ENCODE measurements at places on chromosomes 4 and X.

DNA sequence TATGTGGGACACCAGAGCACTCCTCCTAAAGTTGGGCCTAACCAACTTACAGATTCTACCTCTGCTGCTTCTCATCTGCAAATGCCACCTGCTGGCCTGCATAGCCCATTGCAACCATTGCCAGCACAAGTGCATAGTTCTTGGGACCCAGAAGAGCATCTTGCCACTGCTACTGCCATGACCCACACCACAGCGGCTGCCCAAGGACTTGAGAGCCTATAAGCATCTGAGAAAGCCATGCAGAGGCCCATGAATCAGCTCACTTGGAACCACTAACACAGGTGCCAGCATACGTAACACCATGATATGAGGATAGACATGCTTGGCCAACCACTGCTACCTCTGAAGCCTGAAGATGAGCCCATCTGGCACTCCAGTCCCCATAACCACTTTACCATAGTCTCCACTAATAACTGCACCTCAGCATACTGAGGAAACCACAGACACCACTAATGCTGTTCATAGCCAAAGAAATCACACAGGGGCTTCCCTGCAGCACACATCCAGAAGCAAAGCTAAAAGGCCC, 258.1 kb upstream of the AGTR2 start:
- H3K4me3 ChIP-seq = no peak overlapping the region
- DNase-seq = no peak
- no peak overlapping the region for H3K27ac ChIP-seq
- H3K36me3 ChIP-seq = no peaks in the 10 kb centered on the region

DNA sequence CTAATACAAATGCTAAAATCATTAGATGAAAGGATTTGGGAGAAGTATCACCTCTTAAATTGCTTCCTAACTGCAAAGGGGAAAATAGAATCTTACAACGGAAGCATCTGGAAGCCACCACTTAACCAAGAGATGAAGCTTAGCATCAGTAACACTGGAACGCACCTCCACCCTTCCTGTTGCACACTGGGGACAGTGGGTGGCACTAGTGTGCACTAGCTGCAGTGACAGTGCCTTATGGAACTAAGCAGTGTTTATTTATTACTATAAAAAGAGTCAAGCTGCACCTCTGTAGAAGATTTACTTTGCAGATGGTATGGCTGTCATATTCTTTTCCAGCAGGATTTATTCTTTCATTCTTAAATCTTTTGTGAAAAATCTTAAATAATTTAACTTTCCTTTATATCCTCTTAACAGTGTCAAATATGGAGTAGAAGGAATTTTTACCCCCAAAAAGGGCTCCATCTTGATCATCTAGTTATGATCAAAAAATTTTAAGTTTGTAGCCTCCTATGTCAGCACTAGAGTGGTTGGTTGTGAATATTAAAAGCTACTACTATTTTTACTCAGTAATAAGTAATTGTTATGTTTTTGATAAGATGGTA, 76.7 kb downstream of the SCD5 start:
- no peak overlapping the region for H3K27ac ChIP-seq
- no peak overlapping the region for H3K4me3 ChIP-seq

DNA sequence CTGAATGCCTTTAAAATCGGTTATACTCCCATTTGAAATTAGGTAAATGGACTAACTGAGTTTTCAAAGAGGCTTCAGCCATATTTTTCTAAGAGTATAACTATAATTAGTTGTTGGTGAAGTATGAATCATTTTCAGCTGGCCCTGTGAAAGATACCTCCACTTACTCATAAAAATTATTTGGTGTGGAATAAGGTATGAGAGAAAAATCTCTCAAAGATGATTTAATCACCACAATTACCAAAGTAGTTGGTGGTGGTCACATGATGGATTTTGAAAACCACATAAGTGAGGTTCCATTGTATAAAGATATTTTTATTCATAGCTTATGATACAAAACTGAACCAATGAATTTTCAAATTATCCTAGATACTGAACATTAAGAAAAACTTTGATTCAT, 9.0 kb upstream of the KLHL2 start:
- H3K27me3 ChIP-seq = no peaks in the 10 kb centered on the region
- H3K4me1 ChIP-seq = peaks cover 4% of the 10 kb centered on the region
- H3K27ac ChIP-seq = no peak overlapping the region
- H3K4me3 ChIP-seq = no peak overlapping the region

DNA sequence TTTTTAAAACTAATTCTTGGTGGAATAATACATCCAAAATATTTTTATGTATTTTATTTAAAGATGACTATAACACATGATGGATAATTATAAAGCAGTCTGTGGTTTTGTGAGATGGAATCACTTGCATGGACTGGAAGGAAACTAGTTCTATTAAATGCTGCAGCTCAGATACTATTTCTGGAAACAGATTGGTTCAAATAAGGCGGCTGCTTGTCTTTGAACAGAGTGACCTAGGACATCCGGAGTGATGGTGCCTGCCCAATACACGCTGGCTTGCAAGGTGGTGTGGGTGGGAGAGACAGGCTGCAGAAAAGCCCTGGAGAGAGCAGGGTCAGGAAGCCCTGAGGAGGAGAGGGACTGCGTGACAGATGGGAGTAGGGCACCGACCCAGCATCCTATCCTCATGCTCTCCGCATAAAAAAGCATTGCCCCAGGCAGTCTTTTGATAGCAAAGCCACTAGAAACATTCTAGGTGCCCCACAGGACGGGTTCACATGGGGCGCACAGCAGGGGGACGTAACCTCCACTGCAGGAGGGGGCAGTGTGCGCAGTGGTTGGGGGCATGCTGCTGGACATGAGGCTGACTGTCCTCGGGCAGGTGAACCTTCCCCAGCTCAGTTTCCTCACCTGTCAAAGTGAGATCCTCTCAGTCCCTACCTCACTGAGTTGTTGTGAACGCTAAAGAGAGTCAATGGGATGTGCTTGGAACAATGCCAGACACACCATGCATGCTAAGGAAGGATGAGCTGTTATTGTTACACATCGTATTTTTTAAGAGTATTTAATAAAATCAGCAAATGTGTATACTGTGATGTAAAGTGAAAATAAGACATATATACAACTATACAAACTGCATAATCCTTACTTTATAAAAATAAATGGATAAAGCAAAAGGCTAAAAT, 71.3 kb downstream of the EVC2 start:
- H3K27ac ChIP-seq = no peak overlapping the region
- no peak overlapping the region for H3K4me3 ChIP-seq
- no peaks in the 10 kb centered on the region for H3K27me3 ChIP-seq
- peaks cover 6% of the 10 kb centered on the region for H3K36me3 ChIP-seq

GRCh38 chrX:148501386-148502066, 1.1 kb downstream of the AFF2 start:
- peaks cover 59% of the 10 kb centered on the region for H3K27me3 ChIP-seq
- H3K4me3 ChIP-seq = peak overlapping the region; percentile 65
- DNase-seq = no peak
- H3K27ac ChIP-seq = no peak overlapping the region
- H3K36me3 ChIP-seq = no peaks in the 10 kb centered on the region
- H3K4me1 ChIP-seq = no peaks in the 10 kb centered on the region

All from breast epithelium (tissue), 4 donors.